Astrocyte (in vitro differentiated cells and primary cell): ENCODE measurements at places on chromosomes 12 and 14. TPM values are rescaled to one million over a fixed set of nuclear protein-coding genes. Genes with fewer than 3 reads are reported as not detected.

- peak; percentile 59 for DNase-seq
Measured at GRCh38 chr12:123905319-123905925, 67.2 kb downstream of the CCDC92 start.

GRCh38 chr14:79544698-79545070, 666.6 kb downstream of the DIO2 start:
- peak; percentile 98 for DNase-seq

DNA sequence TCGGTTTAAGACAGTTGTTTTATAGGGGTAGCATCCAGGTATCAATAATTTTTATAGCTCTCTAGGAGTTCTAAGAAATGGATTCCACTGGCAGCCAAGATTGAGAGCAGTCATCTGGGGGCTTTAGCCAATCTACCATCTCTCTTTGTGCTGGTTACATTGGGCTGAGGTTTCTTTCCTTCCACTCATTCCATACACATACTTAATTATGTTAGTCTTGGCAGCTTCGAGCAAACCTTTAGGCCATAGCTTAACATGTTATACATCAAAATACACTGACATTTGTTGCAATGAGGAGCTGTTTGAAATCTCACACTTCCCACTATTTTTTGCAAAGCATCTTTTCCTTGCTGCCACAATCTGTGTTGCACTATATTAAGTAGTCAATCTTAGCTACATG, 63.1 kb downstream of the ARMH4 start:
- DNase-seq, result no peak

GRCh38 chr14:51084507-51084906, 10.4 kb downstream of the TRIM9 start:
- DNase-seq, result no peak

DNA sequence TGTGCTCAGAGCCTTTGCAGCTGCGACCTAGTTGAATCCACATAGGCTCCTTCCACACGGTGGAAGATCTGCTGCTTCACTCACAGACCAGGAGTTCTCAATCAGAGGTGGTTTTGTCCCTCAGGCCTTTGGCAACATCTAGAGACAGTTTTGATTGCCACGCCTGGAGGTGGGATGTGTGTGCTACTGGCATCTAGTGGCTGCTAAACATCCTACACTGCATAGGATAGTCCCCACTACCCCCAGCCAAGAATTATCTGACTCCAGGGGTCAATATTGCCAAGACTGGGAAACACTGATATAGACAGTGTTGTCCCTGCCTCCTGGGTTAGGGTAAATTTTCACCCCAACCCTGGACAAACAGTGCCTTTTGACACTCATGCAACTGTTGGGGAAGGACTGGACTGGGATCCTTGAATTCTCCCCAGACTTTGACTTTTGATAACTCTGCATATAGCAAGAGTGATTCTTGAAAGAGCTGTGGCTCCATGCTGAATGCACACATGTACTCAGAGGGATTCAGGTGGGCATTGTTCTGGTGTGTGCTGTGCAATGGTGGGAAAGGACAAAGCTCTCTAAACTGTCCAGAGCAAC, 39.8 kb downstream of the BAZ2A start:
- DNase-seq, result no peak

- peak; percentile 61 for DNase-seq
Measured at GRCh38 chr12:105025890-105026289, 39.8 kb downstream of the NOPCHAP1 start.

GRCh38 chr12:132023658-132024057, 73.9 kb downstream of the EP400 start:
- no peak for DNase-seq

- no peak for DNase-seq
Measured at GRCh38 chr14:69537900-69538299, 36.8 kb downstream of the CCDC177 start.

DNA sequence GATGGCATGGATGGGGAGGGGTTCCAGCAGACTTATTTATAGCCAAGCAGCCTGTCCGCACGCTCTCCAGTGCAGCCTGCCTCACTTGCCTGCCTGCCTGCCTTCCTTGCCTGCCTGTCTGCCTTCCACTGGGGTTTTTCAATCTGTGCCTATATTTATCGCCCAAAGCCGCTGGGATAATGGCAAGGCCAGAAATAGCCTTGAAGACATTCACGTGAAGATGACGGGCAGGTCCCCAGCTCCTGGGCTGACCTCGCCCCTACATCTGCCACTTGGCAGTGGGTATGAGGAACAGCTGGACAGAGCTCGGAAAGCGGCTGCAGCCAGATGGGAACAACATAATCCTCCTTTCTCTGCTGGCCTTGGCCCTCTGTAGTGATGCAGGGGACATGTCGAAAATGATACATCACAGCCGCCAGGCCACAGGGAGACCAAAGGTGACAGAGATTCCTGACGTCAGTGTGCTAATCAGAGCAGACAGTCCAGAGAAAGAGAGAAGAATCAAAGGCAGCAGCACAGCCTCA, 53.3 kb downstream of the PITPNM2 start:
- no peak for DNase-seq

DNA sequence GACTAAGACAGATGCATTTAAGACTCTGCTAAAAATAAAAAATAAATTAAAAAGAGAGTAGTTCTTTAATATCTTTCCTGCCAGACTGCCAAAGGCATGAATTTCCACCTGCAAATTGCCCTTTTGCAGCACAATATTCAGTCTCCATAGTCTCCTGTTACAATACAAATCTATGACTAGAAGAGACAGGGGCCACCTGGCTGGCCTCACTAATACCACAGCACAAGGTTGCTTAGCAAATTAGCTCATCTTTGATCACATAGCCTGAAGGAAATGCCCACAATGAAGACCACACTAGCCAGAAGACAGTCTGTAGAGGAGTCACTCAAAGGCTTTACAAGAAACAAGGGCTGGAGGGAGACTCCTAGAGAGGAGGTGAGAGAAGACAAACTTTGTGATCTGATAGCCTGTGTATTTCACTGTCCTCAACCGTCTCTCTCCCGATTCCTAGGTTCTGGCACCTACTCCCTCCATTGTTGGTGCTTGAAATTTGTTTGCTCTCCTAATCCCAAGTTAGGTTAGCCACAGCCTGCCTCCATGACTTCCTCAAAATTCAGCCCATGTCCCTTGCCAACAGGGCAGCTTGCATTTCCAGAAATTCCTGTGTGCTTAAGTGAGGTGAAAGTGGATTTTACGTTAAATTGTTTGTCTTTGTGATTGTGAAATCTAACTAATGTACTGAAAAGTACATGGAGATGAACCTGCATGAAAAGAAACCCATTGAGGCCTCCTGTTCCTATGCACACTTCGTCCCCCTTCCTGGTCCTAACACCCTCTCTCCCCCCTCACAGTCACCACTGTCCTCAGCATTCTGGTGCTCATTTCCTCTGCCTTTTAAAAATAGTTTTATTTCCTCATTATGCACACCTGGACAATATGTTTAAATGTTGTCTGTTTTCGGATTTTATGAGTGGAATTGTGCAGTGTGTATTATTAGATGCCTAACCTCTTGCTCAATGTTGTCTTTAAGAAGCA, 88.7 kb upstream of the PLXNC1 start:
- no peak for DNase-seq

DNA sequence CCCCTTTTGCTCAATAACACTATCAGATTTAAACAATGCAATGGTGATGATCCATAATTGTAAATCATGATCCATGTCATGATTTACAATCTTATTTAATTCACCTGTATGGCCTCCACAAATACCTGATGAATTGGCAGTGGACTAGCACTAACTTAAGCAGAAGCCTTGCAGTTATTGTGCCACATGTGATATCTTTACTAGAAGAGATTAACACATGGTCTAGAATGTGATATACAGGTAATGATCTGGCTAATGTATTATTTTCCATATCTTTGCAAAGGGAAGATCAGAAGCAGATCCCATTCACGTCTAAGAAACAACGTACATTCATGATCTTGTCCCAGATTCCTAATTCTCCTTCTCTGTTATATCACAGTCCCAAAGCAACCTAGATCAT, 66.0 kb downstream of the EGLN3 start:
- DNase-seq, result no peak

- no peak for DNase-seq
Measured at GRCh38 chr14:67411820-67412421, at the start of gene PLEK2. Gene PLEK2 (minus strand): TSS chr14:67412165. CDS start chr14:67412059, 106 bp downstream.

DNA sequence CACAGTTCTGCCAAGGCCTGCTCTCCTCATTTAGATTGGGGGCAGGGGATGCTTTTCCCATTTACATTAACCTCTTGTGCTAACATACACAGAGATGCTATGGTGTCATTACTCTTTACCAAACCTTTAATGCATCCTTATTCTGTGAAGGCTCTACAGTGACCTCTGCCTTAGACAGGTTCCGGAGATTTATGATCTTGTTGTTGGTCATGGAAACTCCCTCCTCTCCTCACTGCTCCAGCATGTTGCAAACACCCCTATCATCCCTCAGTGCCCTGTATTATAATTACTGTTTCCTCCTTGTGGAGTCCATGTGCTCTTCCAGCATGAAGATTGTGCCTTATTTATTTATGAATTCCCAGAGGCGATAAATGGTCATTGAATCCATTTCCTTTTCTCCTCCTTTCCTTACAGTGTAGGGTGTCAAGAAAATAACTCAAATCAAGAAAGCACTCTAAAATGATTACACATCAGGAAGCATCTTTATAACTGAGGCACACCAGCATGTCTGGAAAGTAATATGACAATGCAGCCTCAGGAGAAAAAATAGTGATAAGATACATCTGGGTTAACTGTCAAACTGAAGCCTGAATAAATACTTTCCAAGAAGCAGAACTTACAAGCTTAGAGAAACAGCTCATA, 37.8 kb downstream of the RTN1 start:
- no peak for DNase-seq

DNA sequence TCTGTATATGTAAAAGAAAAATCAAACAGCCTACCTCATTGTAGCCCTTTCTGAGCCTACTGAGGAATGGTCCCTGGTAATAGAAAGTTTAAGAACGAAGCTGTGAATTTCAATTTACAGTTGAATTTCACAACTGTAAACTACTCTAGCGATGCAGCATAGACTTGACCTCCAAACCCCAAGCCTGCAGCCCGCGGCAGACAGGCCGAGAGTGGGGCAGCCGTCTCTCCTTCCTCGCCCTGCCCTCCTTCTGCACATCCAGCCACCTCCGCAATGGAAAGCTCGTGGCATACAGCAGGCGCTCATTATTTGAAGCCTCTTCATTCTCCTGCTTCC, 15.3 kb downstream of the RNASE2 start:
- no peak for DNase-seq

DNA sequence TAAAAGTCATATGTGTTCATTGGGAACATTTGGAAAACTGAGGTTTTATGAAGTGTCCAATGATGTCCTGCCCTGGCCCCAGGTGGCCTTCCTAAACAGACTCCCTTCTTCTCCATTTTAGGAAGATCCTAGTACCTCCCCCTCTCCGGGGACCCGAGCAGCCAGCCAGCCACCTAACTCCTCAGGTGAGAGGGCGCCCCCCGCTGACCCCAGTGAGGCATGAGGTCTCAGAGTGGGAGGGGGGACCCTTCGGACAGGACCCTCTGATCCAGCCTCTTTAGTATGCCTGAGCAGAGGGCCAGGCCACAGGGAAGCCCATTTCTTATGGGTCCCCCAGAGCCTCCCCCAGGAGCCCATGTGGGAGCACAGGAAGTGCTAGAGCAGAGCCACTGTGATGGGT, 23.7 kb downstream of the DEGS2 start:
- no peak for DNase-seq

DNA sequence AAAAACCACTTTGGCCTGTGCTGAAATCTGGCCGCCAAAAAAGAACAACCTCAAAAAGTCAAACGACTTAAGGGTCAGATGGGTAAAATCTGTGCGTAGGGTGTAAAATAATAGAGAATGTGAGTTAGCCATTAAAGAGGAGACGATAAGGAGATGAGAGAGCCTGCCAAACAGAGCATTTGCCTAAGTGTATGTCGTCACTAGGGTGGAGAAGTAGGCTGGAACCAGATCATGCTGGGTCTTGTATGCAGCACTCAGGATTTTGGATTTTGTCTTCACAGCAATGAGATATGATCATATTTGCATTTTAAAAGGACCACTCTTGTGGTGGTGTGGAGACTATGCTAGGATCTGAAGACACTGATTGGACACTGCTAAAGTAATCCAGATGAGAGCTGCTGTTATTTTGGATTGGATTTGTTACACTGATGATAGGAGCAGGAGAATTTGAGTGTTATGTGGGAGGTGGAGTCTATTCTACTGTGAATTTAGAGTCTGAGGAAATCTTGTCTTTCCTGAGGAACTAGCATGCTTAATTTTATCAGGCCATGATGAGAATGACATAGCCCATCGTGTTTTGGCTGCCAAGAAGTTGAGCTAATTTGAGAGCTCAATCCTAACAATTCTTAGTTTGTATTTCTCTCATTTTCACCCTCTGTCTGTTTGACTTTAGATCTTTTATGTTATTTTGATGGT, 24.8 kb upstream of the DBX2 start:
- DNase-seq, result no peak

DNA sequence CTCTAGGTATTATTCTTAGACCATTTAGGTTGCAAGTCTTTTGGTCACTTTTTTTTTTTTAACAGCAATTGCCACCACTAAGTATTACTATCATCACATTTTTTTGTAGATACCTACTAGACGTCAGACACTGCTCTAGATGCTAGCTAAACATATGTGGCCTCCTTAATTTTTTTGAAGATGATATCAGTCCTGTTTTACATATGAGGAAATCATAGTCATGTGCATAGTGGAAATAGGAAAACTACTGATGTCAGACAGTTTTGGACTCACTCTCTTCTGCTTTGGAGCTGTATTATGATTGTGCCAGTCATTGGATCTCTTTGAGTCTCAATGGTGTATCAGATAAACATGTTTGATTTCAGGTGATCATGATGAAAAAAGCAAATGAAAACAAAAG, 304.3 kb downstream of the DIO2 start:
- no peak for DNase-seq

- no peak for DNase-seq
Measured at GRCh38 chr12:7929083-7929792, 6.7 kb downstream of the SLC2A3 start.

Gene SCNN1A
- 0.94 and 1.3 TPM in 2 replicates for total RNA-seq

Gene BCL11B
- 1.1 and 2.0 TPM in 2 replicates for total RNA-seq

Gene RNASE7
- 0.19 TPM in 1 of 2 replicates, not detected in the other for total RNA-seq

Gene CSRP2
- total RNA-seq, result 247 and 265 TPM in 2 replicates

Gene LHX5
- total RNA-seq, result 0.25 TPM in 1 of 2 replicates, not detected in the other

Gene GRIN2B
- total RNA-seq, result 0.50 and 1.4 TPM in 2 replicates

Gene NR4A1
- 1.6 and 2.3 TPM in 2 replicates for total RNA-seq

Gene ATL1
- total RNA-seq, result 15.8 and 17.9 TPM in 2 replicates

Gene USP30
- 12.1 and 15.9 TPM in 2 replicates for total RNA-seq

Gene GUCY2C
- total RNA-seq, result 0.09 and 0.10 TPM in 2 replicates

Gene KRT86
- 0.24 and 0.43 TPM in 2 replicates for total RNA-seq

Gene TPH2
- total RNA-seq, result 0.24 and 0.30 TPM in 2 replicates

Gene ADCY4
- 0.32 and 0.67 TPM in 2 replicates for total RNA-seq
